Activated CD8-positive, alpha-beta T cell treated with anti-CD3 and anti-CD28 coated beads for 36 hours (primary cell): ENCODE measurements at places on chromosomes 3 and 15. TPM values are rescaled to one million over a fixed set of nuclear protein-coding genes. Genes with fewer than 3 reads are reported as not detected.

- DNase-seq: no peak
- H3K4me1 ChIP-seq: no peaks in the 10 kb centered on the region
- H3K4me3 ChIP-seq: no peak overlapping the region
- no peak overlapping the region for H3K27ac ChIP-seq
- H3K36me3 ChIP-seq: peaks cover 4% of the 10 kb centered on the region
Measured at GRCh38 chr3:120114376-120114775, 20.1 kb upstream of the GSK3B start.

Gene RPSA
- 3,061 TPM for total RNA-seq

DNA sequence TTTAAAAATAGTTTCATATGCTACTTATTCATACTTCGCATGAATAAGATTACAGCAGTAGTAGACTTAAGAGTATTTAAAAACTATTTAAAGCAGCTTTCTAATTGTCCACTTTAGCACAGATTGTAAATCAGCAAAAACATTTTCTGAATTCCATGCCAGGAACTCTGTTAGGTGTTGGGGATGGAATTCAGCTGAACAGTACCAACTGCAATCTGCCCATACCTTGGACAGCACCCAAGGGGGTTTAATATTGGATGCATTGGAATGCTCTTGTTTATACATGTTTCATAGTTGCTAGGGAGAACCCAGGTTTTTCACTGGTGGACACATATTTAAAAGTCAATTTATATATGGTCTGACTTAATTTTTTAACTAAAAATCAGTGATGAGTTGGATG, 74.8 kb downstream of the PPM1L start:
- no peaks in the 10 kb centered on the region for H3K36me3 ChIP-seq
- H3K4me1 ChIP-seq: no peaks in the 10 kb centered on the region
- H3K27ac ChIP-seq: no peak overlapping the region

Gene CD200
- 15.7 TPM for total RNA-seq

- peaks cover 56% of the 10 kb centered on the region for H3K4me1 ChIP-seq
- H3K27ac ChIP-seq: no peak overlapping the region
- peaks cover 5% of the 10 kb centered on the region for H3K27me3 ChIP-seq
- no peak for DNase-seq
Measured at GRCh38 chr15:91866971-91867372, 13.5 kb downstream of the SLCO3A1 start.

- no peaks in the 10 kb centered on the region for H3K4me1 ChIP-seq
- no peak overlapping the region for H3K4me3 ChIP-seq
- H3K27me3 ChIP-seq: no peaks in the 10 kb centered on the region
- DNase-seq: no peak
- no peak overlapping the region for H3K27ac ChIP-seq
- H3K36me3 ChIP-seq: no peaks in the 10 kb centered on the region
Measured at GRCh38 chr3:3705090-3705775, 94.0 kb upstream of the LRRN1 start.
